ENCODE measurements at places on chromosomes 7 and 10.

DNA sequence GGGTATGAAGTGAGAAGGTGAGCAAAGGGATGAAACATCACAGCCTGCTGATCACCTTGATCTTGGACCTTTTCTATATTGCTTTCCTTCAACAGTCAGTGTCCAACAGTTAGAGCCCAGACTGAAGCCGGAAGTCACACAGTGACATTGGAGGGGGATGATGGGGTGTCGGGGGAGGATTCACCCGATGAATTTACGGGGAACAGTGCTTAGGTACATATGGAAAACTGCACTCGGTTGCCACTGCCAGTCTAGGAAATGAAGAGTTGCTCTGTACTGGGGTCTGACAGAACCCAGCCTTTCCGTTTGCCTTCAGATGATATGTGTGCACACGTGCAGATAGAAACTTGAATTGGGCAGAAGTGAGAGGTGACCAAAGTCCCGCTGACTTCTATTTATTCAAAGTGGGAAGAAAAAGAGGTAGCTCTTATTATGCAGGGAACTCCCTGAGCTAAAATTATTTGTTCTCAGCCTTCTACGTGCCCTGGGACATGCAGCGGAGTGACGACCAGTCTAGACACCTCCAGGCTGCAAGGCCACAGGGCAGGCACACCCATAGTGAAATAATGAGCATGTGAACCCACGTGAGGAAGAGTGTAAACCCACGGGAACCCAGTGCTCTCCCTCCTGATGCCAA, 107.2 kb upstream of the INHBA start:
- no peak for DNase-seq
- H3K4me1 ChIP-seq: no peaks in the 10 kb centered on the region
- no peak overlapping the region for H3K27ac ChIP-seq
- H3K4me3 ChIP-seq: no peak overlapping the region

DNA sequence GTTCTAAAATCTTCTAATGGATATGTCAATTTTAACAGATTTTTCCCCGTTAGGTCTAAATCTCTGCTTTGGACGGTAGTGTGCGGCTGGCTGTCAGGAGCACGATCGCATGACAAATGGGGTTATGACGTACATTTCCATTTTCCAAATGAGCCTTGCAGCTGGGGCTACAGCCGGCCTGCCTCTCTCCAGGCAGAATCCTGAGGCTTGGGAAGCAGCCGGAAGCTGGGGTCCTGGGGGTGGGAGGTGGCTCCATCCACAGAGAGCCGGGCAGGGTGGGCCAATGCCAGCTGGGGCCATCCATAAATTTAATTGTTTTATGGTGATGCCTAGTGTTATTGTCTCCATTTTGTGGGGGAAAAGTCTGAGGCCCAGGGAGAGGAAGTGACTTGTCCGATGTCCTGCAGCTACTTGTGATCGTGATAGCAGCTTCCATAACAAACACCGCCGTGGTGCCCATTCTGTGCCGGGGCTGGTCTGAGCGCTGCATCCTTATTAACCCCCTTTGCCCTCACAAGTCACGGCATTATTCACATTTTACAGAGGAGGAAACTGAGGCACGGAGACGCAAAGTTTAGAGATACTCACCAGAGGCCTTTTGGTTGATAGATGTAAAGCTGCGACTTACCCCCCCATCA, 53.0 kb upstream of the EBF3 start:
- no peak overlapping the region for H3K4me3 ChIP-seq
- no peak overlapping the region for H3K27ac ChIP-seq
- no peaks in the 10 kb centered on the region for H3K4me1 ChIP-seq
- DNase-seq: no peak
- no peaks in the 10 kb centered on the region for H3K27me3 ChIP-seq
- H3K36me3 ChIP-seq: no peaks in the 10 kb centered on the region

- H3K4me3 ChIP-seq: no peak within 1 kb of the TSS
- H3K27ac ChIP-seq: no peak within 1 kb of the TSS
- no peaks in the 10 kb centered on the region for H3K4me1 ChIP-seq
- no peak for DNase-seq
Observed at GRCh38 chr10:61662794-61663259, at the start of gene CABCOCO1. TSS of gene CABCOCO1 (plus strand) at chr10:61662929. CDS start at chr10:61662973, 44 bp downstream.

GRCh38 chr10:11002916-11003315, 14.8 kb upstream of the CELF2 start:
- no peak for DNase-seq
- no peaks in the 10 kb centered on the region for H3K36me3 ChIP-seq
- no peak overlapping the region for H3K4me3 ChIP-seq

DNA sequence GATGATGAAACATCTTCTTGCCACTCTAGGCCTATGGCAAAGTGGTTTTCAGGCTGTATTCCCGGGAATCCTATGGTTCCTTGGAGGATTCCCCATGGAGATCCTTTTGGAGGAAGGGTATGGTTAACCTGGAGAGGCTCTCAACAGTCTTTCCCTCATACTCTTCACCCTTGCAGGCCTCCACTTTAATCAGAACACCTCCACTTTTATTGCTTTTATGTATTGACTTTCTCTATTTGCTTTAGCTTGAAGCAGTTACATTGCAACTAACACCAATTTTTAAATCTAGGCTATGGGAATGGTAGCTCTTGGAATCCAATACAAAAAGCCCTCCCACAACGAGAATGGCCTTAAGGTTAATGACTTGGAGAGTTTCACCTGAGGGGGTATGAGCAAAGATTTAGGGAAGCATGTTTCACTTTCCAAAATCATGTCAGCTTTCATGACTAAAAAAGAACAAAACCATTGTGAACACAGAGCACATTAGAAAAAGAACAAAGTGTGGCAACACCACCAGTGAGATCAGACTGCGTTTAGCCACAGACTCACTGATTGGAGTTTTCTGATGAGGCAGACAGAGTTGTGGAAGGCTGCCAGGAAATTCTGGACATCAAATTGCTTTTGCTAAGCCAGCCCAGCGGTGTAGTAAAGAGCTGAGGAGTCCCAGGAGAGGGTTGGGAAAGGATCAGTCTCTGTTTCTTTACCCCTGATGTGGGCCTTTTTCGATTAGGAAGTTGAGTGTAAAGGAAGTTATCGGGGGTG, 130.4 kb upstream of the BMPER start:
- no peak overlapping the region for H3K4me3 ChIP-seq
- no peak for DNase-seq
- H3K27me3 ChIP-seq: no peaks in the 10 kb centered on the region

DNA sequence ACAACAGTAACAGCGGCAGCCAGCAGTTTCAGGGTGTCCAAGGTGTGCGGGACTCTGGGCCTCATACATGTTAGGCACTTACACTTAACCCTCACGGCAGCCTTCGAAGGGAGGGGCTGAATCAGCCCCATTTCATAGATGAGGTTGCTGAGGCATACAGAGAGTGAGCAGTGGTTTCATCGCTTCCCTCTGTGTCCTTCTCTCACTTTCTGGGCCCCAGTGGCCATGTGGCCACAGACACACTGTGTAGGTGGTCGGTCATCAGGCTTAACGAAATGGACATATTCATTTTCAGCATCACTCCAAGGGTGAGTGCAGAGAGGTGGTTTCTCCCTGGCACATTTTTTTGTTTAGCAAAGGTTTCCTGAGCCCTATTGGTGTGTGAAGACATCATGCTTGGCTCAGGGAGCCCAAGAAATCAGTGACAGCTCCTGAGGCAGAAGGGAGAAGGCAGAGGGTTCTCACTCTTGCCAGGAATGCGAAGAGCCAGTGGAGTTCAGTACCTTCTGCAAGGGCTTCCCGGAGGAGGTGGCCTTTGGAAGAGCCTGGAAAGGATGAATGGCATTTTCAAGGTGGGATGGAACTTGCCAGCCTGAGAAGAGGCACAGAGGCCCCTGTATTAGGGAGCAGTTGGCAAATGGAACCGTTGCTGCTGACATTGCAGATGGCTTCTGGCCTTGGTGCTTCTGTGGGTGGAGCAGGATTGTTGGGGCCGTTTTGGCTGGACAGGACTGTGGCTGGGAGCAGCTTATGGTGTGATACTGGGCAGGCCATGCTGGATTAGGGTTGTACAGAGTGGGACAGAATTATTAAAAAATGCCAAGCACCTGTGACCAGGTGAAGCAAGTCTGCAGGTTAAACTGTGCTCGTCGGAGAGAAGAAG, 61.7 kb upstream of the PPIF start:
- H3K4me1 ChIP-seq: peaks cover 47% of the 10 kb centered on the region
- peak overlapping the region; percentile 36 for H3K27ac ChIP-seq
- H3K4me3 ChIP-seq: peak overlapping the region; percentile 41

- peaks cover 24% of the 10 kb centered on the region for H3K4me1 ChIP-seq
- H3K36me3 ChIP-seq: no peaks in the 10 kb centered on the region
- peak overlapping the region; percentile 79 for H3K27ac ChIP-seq
- DNase-seq: peak; percentile 71
- H3K4me3 ChIP-seq: peak overlapping the region; percentile 56
Observed at GRCh38 chr7:106659963-106660861, 746 bp downstream of the CCDC71L start.

DNA sequence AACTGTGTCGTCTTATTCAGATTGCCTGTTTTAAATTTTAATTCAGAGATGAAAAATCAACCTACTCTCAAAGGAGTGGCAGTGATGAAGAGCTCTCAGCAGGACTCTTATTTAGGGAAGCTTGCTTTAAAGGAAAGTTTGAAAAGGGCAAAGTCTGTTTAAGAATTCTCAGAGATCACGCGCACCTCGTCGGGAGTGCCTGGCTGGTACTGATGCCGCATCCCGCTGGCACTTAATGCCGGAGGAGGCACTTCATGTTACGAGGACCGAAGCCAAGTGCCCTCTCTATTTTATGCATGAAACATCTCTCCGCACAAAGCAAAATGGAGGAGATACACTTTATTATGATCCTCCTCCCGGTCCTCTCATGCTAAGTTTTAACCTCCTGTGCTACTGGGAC, 71.1 kb upstream of the INSYN2A start:
- H3K27ac ChIP-seq: no peak overlapping the region
- no peaks in the 10 kb centered on the region for H3K27me3 ChIP-seq
- no peaks in the 10 kb centered on the region for H3K36me3 ChIP-seq
- no peak overlapping the region for H3K4me3 ChIP-seq

- no peaks in the 10 kb centered on the region for H3K4me1 ChIP-seq
- H3K27me3 ChIP-seq: no peaks in the 10 kb centered on the region
- no peak overlapping the region for H3K27ac ChIP-seq
- H3K36me3 ChIP-seq: no peaks in the 10 kb centered on the region
- no peak for DNase-seq
Observed at GRCh38 chr7:158321936-158322615, 265.5 kb downstream of the PTPRN2 start.

- no peak for DNase-seq
- H3K36me3 ChIP-seq: no peaks in the 10 kb centered on the region
- no peaks in the 10 kb centered on the region for H3K27me3 ChIP-seq
Observed at GRCh38 chr10:71236822-71237682, 24.7 kb downstream of the UNC5B start.

DNA sequence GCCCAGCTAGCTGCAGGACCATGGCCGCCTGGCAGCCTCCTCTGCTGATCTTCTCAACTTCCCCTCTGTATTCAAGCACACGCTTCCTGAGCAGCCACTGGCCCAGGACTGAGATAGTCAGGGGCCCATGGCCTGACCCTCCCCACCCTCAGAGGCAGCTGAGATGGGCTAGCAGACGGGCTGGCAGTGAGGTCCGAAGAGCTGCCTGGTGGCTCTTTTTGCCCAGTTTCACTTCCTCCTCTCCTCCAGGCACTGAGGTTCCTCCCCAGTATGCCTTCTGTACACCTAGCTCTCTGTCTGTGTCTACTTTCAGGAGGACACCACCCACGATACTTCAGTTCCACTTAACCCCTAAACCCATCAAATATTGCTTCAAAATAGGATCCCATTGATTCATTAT, 395.6 kb downstream of the TNS3 start:
- no peaks in the 10 kb centered on the region for H3K27me3 ChIP-seq
- DNase-seq: no peak
- no peaks in the 10 kb centered on the region for H3K36me3 ChIP-seq
- H3K27ac ChIP-seq: no peak overlapping the region
- H3K4me3 ChIP-seq: no peak overlapping the region
- H3K4me1 ChIP-seq: no peaks in the 10 kb centered on the region

GRCh38 chr10:33143160-33143728, 185.2 kb upstream of the ITGB1 start:
- no peak for DNase-seq
- no peaks in the 10 kb centered on the region for H3K36me3 ChIP-seq
- peaks cover 34% of the 10 kb centered on the region for H3K4me1 ChIP-seq
- no peaks in the 10 kb centered on the region for H3K27me3 ChIP-seq
- H3K4me3 ChIP-seq: no peak overlapping the region
- no peak overlapping the region for H3K27ac ChIP-seq

DNA sequence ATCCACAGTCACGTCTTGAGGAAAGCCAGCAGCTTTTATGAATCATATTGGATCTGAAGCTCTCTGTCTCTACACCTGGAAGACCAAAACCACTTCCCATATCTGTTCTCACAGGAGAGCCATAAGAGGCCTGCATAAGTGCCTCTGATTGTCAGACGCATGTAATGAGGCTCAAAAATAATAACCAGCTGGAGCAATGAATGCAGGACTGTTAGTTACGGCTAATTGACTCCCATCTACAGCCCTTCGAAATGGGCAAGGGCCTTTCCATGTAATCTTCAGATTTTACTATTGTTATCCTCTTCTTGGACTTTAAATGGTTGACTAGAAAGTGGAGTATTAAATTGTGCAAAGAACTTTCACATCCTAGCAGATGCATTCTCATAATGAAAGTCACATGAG, 4.4 kb upstream of the SEMA3C start:
- H3K4me1 ChIP-seq: no peaks in the 10 kb centered on the region
- H3K36me3 ChIP-seq: no peaks in the 10 kb centered on the region
- no peaks in the 10 kb centered on the region for H3K27me3 ChIP-seq
- H3K4me3 ChIP-seq: no peak overlapping the region
- H3K27ac ChIP-seq: no peak overlapping the region

DNA sequence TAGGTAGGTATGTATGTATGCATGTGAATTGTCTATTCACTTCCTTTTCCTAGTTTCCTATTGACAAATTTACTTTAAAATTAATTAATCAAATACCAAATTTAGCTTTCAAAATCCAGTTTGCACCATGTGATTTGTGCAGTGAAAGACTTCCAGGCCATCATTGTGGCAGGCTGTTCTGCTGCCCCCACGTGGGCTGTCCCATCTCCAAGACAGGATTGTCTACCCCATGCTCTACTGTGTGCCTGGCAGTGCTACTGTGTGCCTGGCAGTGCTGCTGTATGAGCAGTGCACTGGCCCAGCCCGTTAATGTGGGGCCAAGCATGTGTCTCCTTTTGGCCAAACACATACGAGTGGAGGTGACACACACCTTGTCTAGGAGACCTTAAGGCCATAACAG, 374.8 kb downstream of the GFRA1 start:
- H3K36me3 ChIP-seq: no peaks in the 10 kb centered on the region
- H3K27ac ChIP-seq: no peak overlapping the region
- DNase-seq: no peak
- H3K4me1 ChIP-seq: no peaks in the 10 kb centered on the region
- no peaks in the 10 kb centered on the region for H3K27me3 ChIP-seq
- no peak overlapping the region for H3K4me3 ChIP-seq

DNA sequence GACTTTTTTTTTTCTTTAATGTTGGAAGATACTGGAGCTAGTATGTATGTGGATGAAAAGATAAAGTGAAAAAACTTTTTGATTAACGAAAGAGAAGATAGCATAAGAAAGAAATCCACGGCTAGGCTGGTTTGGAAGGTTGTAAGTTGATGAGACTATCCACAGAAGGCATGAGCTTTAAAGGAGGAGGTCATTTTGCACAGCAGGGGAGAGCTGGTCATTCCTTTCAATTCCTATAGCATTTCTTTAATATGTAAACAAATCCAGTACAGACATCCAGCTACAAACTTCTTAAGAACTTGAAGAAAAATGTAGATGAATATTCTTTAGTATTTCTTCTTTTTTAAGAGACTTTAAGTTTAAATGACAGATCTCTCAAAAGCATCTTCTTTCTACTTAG, 281.3 kb downstream of the CACNA2D1 start:
- no peak for DNase-seq
- no peak overlapping the region for H3K27ac ChIP-seq
- no peaks in the 10 kb centered on the region for H3K27me3 ChIP-seq
- no peaks in the 10 kb centered on the region for H3K4me1 ChIP-seq
- no peaks in the 10 kb centered on the region for H3K36me3 ChIP-seq
